ENCODE measurements at places on chromosomes 13 and 19.

- DNase-seq = no peak
Observed at GRCh38 chr19:40686882-40687524, 3.4 kb downstream of the NUMBL start.

GRCh38 chr19:54530866-54531265 lies 28.2 kb downstream of the LAIR2 start:
- DNase-seq = no peak

GRCh38 chr13:75071395-75071794 lies 410.6 kb downstream of the TBC1D4 start:
- no peak for DNase-seq

DNA sequence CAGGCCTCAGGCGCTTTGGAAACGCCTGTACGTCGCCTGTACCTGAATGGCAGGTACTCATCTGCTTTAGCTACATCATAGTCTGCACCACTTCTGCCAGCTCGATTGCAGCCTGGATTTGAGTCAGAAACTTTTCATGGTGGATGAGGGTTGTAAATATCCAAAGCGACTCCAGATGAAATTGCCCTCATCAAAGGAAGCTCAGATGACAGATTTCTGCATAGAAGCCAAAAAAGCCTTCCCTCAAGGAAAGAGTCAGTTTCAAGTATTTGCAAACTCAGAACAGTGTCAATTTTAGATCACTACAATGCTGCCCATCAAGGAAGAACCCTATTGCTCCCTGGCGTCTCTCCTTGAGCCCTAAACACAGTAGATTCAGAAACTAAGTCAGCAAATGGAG lies 38.8 kb upstream of the IGFL4 start:
- DNase-seq = no peak

GRCh38 chr19:16069813-16070365 lies 6.4 kb upstream of the TPM4 start:
- DNase-seq = no peak

- no peak for DNase-seq
Observed at GRCh38 chr19:47331931-47332547, at the start of gene C5AR2. Gene C5AR2 (plus strand): TSS chr19:47332175. CDS start chr19:47340800, 8,625 bp downstream.

GRCh38 chr13:91785431-91786119 lies 387.2 kb downstream of the GPC5 start:
- DNase-seq = no peak

DNA sequence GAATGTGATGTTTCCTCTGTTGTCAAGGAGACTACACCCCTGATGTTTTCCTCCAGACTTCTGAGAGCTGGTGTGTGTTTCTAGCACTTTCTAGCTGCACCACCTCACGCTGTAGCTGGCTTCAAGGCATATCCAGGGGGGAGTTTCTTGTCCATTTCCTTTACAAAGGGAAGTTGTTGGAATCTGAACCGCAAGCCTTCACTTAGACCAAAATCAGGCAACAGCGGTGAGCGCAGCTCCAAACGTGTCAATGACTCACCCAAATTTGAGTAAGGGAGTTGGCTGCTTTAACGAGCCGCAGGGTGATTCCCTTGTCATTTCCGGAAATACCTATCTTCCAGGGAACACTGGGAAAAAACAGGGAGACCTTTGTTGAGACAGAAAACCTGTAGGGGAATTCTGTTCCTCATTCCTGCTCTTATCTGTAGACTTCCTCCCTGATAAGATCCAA lies 2.5 kb downstream of the LDLR start:
- DNase-seq = no peak

DNA sequence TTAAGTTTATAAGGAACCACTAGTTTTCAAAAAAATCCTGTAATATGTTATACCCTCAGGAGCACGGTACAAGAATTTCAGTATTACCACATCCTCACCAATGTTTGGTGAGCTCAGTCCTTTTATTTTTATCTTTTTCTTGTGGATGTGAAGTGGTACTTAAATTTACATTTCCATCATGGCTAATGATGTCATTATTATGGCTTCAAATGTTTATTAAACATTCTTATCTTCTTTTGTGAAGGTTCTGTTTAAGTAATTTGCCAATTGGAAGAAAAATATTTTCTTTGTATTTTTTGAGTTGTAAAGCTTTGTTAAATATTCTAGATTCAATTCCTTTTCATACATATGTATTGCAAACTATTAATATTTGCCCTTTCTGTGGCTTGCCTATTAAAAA lies 291.0 kb downstream of the ENOX1 start:
- no peak for DNase-seq

GRCh38 chr19:11138601-11139300 lies 16.8 kb downstream of the SPC24 start:
- no peak for DNase-seq

GRCh38 chr13:71902676-71903075 lies 35.7 kb upstream of the DACH1 start:
- DNase-seq = no peak

- no peak for DNase-seq
Observed at GRCh38 chr19:45527731-45528130, 20.5 kb downstream of the VASP start.

DNA sequence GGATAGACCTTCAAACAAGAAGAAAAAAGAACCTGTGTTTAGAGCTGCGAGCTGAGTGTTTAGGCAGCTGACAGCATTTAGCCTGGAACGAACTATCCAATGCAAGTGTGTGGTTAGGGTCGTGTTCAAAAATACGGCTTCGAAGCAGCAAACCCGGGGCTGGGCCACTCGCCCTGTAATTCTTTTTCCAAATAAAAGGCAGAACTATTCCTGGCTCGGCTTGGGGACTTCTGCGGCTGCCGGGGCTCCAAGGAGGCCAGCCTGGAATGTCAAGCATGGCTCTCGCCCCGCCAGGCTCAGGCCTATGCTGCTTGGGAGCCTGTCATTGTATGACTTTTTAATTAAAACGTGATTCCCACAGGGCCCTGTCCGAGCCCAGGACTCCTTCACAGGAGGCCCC lies 51.7 kb upstream of the KLF2 start:
- no peak for DNase-seq

DNA sequence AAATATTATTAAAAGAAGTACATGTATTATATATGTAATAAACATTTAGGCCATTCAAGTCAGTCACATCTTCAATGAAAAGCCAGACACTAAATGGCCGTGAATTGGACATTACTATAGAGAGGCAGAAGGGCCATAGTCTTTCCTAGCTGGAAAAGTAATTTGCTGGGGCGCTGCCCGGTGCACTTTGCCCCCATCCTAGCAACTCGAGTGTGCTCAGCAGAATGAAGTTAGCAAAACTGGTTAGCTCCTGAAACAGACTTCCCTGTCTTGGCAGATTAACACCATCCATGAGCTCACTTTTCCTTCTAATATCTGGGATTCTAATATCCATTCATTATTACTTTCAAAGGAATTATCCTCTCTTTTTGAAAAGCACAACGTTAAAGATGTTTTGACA lies 2.8 kb upstream of the SPRYD7 start:
- no peak for DNase-seq

DNA sequence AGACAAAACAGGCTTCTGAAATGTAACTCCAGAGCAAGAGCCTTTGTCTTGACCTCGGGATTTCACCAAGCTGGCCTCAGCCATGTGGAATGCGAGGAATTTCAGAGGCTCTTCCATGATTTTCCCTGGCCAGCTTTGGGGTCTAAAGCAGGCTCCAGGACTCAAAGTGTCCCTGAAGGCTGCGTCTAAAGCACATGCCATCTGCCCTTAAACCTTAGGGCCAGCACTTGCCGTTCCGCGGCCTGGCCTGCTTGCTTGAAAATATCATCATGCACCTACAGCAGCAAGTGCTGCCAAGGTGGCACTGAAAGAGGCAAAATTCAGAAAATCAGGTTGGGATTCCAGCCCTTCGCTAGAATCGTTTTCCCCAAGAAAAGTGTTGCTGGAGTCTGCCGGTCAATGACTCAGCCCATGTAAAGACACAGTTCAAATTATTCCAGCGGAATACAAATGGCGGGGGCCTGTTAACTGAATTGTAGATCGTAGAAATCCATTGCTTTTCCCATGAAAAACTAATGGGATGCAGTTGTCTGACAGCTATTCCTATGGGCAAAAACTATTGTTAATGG lies 105.7 kb upstream of the RAP2A start:
- DNase-seq = no peak

- no peak for DNase-seq
Observed at GRCh38 chr13:49781806-49782205, 10.7 kb downstream of the KPNA3 start.

All from GM13977 (cell line).